Inflammatory macrophage (primary cell): ENCODE measurements at places on chromosomes 4 and X.
A peak's percentile ranks its signal among the peaks of the same experiment; 100 is the strongest.

DNA sequence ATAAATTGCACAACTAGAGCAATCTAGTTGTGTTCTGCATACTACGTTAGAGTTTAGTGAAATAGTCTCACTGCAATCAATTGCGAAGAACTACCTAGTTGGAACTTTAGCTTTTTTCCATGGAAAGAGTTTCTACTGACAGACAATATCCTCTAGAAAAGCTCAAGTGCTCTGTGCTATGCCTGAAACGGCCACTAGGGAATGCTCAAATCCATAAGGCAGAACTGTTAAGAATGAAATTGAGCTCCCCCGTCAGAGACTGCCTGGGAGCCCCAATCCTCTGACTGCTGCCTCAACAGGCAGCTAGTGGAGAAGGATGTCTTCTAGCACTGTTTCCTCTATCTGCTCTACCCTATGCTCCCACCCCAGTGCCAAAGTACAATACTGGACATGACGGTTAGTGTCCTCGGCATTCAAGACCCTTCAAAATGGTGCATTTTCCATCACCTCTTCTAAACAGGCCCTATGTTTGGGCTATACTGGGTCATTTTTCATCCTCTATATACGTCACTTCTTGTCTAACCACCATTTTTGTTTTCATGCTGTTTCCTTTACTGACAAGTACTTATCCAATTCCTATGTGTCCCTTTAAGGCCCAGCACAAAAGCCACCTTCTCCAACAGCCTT, 35.3 kb downstream of the FRMD7 start:
- DNase-seq: peak; percentile 77

DNA sequence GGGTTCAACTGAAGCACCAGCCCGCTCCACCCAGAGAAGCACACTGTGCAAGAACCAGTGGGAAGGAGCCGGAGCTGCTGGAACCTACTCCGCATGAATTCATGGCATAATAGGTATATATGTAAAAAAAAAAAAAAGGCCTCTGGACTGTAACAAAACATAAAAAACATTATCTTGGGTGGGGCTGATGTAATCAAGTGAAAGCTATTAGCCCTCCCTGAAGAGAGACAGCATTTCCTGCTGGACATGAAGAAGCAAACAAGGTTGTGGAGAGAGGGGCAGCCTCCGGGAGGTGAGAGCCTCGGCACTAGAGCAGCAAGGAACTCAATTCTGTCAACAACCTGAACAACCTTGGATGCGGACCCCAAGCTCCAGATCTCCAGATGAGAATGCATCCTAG, 50.7 kb downstream of the PLAC1 start:
- DNase-seq: no peak

- DNase-seq: no peak
Observed at GRCh38 chr4:134215620-134216344, 14.2 kb upstream of the PABPC4L start.

DNA sequence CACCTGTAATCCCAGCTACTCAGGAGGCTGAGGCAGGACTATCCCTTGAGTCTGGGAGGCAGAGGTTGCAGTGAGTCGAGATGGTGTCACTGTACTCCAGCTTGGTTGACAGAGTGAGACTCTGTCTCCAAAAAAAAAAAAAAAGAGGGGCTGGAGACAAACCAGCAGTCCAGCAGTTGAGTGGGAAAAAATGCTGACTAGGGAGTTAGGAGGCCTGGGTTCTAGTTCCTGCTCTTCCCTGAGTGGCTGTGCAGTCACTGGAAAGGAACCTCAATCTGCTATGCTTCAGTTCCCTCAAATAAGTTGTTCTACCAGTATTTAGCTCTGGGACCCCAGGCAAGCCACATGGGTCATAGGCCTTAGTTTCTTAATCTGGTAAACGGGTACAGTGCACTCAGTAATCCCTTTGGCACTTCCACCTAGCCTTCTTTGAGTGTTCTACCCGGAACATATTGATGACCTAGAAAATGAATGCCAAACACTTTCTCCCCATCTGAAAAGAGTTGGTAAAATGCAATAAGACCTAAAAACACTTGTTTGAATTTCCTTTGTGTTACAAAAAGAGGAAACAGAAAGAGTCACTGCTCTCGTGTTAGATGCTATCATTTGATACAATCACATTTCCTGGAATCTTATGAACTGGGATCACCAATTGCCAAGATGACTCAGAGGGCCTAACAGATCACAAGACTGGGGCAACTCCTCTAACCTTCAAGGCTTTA, 99.3 kb upstream of the EGFL6 start:
- peak; percentile 69 for DNase-seq

DNA sequence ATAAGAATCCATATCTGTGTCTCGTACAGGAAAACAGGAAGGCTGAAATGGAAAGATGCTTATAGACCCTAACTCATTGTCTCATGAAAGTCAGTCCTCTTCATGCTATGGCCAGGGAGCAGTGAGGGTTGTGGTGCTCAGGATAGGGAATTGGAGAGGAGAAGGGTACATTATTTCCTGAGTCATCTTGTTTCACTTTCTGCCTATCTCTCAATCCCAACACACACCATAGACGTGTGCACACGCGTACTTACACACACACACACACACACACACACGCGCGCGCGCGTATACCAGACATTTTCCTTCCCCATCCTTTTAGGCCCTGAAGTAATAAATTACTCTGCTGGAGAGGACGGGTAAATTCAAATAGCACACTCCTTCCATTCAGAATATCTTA, 53.7 kb upstream of the PRRG3 start:
- DNase-seq: no peak

DNA sequence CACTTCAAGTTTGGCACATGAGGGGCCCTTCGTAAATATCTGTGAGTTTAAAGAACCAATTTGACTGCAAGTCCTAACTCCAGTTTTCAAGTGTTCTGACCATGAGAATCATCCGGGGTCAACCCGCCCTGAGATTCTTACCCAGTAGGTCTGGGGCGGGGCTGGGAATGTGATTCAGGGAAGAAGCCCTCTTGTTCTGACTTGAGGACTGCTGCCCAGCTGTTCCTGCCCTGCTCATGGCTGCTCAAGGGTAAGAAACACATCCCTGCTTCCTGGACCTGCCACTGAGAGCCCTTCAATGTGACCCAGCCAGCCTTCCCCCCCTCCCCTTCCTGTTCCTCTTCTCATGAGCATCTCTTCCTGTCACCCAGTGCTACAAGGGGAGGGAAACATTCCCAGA, 92.7 kb upstream of the PGRMC2 start:
- DNase-seq: no peak

- DNase-seq: no peak
Observed at GRCh38 chr4:89572224-89572858, 264.6 kb downstream of the SNCA start.

- DNase-seq: no peak
Observed at GRCh38 chrX:139930401-139930800, 2.5 kb downstream of the ATP11C start.

GRCh38 chr4:70364002-70364401, 3.4 kb downstream of the SMR3A start:
- DNase-seq: no peak

- no peak for DNase-seq
Observed at GRCh38 chr4:53614591-53614990, 23.3 kb upstream of the LNX1 start.
